ENCODE measurements at places on chromosomes 1 and 21.

DNA sequence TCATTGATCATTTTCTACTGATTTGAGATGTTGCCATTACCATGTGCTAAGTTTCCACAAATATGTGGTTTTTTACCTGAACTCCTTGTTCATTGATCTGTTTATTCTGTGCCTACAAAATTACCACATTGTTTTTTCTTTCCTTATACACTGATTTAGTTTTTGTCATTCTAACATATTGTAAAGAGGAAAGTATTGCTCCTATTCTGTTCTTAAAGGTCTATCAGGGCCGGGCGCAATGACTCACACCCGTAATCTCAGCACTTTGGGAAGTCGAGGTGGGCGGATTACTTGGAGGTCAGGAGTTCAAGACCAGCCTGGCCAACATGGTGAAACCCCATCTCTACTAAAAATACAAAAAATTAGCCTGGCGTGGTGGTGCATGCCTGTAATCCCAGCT, 75.1 kb downstream of the CAMTA1 start:
- no peak for DNase-seq

- DNase-seq, result no peak
These were observed 49.7 kb downstream of the AHDC1 start for GRCh38 chr1:27554293-27554692.

DNA sequence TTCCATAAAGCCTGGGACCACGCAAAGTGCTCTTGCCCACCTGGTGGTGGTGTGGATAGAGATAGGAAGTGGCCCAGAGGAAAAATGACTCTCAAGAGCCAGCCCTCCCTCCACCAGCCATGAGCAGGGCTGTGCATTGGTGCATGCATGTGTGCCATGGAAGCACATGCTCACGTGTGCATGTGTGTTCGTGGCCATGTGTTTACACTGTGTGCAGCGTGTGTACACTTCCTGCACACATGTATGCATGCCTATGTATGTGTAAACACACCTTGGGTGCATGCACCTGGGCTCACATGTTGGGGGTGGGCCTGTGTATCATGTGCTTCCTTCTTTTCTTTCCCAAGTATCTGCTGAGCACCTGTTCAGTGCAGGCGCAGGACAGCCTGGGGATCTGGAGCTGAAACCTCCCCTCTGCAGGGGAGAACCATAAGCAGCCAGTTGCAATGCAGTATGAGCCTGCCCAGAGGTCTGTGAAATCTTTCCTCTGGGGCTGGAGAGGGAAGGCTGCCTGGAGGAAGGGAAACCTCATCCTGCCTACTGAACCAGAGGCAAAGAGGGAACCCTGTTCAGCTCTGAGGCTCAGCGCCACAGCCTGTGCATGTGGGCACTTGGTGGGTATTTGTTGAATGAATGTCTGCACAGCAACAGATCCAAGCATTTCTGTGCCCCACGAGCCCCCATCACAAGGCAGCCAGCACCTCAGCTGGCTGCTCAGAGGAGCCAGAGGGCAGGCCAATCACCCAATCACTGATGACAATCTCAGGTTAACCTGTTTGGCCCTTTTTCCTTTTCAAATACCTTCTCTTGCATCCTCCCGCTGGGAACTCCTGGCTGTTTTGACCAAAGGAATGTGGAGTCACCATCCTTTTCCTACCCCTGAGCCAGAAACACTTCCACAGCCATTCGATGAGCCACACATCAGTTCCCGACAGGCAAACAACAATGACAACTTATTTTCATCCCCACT, 327.0 kb downstream of the NPHP4 start:
- no peak for DNase-seq

DNA sequence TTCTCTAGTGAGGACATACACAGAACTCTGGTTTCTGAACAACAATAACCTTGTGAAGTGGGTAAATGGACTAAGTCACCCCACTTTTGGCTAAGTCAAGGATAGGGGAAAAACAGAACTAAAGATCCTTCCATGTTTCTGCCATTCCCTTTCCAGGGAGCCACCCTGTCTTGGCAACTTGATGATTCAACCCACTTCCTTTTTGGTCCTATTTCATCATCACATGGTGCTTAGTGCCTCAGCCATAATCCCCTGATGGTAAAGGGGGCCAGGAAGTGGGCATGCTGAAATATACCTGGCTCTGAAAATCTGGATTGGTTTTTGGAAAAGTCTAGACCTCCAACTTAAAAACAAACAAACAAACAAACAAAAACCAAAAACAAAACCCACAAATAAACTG, 206.4 kb upstream of the FOXD3 start:
- DNase-seq, result no peak

GRCh38 chr1:61046434-61046833, 35.9 kb upstream of the NFIA start:
- DNase-seq, result no peak

GRCh38 chr1:1117469-1117831, 1.6 kb upstream of the C1orf159 start:
- DNase-seq, result no peak

- DNase-seq, result no peak
These were observed 98.7 kb downstream of the WDR4 start for GRCh38 chr21:42780617-42781016.

DNA sequence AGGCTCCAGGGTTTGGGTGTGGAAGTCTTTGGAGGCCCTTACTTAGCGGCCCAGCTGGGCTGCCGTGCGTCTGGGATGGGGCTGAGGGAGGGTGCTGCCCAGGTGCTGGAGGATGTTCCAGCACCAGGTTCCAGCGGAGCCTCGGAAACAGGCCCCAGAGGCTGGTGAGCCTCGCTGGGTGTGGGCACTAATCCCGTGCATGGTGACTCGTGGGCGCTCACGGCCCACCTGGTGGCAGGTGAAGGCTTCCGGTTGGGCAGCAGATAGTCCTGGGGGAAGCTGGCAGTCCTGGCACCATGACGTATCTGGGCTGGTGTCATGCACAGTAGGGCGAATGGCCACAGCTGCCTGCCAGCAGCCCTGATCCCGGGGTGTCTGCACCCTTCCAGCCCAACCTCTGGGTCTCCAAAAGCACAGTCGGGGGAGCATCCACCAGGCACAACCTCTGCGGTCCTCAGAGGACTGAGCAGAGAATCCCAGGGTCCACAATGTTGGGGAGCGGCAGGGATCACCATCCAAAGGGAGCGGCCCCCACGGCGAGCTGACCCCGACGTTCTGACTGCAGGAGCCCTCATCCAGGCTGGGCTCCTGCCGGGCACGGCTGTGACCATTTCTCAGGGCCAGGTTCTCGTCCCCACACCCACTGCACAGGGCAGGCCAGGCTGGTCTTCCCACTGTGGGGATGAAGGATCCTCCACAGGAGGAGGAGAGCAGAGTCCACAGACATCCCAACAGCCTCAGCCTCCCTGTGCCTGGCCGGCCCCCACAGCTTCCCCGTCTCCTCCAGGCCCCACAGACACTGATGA, 25.3 kb downstream of the FTCD start:
- no peak for DNase-seq

- DNase-seq, result peak; percentile 48
These were observed at the start of gene LDLRAP1 for GRCh38 chr1:25543425-25544242. TSS of gene LDLRAP1 (plus strand) at chr1:25543606. CDS start at chr1:25543699, 93 bp downstream.

GRCh38 chr21:43717967-43718871, 710 bp upstream of the PDXK start:
- DNase-seq, result no peak

DNA sequence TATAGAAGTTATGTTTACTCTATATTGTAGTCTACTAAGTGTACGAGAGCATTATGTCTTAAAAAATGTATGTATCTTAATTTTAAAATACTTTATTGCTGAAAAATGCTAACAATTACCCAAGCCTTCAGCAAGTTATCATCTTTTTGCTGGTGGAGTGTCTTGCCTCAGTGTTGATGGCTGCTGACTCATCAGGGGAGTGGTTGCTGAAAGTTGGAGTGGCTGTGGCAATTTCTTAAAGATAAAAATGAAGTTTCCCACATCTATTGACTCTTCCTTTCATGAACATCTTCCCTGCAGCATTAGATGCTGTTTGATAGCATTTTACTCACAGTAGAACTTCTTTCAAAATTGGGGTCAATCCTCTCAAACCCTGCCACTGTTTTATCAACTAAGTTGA, 95.8 kb downstream of the CDC7 start:
- DNase-seq, result no peak

- DNase-seq, result no peak
These were observed 184.5 kb upstream of the TMEM51 start for GRCh38 chr1:14969006-14969405.

GRCh38 chr1:202880961-202881460, 7.9 kb downstream of the RABIF start:
- DNase-seq, result no peak

- DNase-seq, result no peak
These were observed 13.7 kb downstream of the SELL start for GRCh38 chr1:169697755-169698154.

DNA sequence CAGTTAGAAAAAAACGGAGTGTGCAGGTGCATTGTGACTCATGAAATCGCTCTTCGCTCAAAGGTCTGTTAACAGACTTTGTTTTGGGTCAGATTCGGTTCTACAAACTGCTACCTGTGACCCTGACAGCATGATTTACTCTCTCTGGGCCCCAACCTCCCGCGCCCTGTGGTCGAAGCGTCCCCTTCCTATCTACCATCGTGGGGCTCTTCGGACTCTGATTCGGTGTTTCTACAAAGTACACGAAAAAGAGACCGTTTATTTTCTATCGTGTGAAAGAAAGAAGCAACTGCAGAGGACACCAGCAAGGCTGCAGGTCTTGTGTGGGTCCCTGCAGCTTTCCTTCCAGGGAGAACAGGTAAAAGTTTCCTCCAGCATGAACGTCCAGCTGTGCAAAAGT, 29.4 kb upstream of the SLC19A1 start:
- DNase-seq, result no peak

GRCh38 chr21:43816611-43817071, 27.3 kb downstream of the RRP1 start:
- no peak for DNase-seq

DNA sequence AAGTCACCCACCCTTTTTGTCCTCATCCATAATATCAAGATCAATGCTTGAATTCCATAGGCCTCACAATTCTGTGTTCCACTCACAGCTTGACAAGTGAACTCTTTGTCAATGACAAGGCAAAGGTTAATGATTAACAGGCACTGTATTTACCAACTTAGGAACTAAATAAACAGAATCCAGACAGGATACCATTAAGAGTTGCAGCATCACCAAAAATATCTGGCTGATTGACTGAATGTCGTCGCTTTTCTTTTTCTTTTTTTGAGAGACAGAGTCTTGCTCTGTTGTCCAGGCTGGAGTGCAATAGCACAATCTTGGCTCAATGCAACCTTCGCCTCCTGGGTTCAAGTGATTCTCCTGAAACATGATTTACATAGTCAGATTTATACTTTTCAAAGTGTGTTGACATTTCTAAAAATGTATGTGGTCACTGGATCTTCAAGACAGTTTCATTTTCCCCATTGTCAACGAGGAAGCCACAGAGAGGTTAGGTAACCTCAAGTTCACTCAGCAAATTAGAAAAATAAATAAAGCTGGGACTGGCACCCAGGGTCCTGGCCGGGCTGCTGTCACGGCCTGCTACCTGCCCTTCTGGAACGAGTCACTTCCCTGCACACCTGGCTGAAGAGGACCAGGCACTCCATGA, 81.0 kb downstream of the PDE9A start:
- DNase-seq, result no peak

DNA sequence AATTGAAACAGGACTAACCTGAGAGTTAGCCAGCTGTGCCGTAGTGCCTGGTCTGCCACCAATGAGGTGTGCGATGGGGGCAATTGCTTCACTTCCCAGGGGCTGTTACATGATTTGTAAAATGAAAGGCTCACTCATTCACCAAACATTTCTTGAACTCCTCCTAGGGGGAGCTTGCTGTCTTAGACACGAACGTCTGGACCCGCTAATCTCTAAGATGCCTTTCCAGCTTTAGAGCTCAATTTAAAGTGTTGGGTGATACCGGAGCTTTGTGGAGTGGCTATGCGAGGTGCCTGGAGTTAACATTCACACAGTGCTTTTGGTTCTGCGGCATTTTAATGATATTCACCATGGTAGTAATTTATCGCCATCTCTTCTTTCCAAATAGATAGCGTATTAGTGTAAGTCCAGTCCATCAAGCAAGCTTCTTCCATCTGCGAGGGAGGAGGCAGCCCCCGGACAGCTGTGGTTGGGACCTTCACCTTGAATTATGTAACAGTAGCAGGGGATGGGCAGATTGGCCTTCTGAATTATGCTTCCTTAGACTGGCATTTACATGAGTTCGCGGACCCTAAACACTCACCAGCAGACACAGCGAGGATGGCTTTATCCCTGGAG, 179.9 kb downstream of the ADSS2 start:
- DNase-seq, result no peak

GRCh38 chr1:101356604-101357443, 120.0 kb downstream of the S1PR1 start:
- no peak for DNase-seq

- peak; percentile 21 for DNase-seq
These were observed 55.0 kb downstream of the S1PR1 start for GRCh38 chr1:101291562-101292380.

DNA sequence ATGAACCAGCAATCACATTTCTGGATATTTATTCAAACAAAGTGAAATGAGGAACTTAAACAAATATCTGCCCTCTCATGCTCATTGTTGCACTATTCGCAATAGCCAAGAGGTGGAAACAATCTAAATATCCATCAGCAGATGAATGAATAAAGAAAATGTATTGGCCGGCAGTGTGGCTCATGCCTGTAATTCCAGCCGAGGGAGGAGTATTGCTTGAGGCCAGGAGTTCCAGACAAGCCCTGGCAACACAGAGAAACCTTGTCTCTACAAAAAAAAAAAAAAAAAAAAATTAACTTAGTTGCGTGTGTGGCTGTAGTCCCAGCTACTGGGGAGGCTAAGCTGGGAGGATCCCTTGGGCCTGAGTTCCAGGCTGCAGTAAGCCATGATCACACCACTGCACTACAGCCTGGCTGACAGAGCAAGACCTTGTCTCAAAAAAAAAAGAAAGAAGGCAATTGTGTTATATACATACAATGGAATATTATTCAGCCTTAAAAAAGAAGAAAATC, 191.4 kb downstream of the AKT3 start:
- DNase-seq, result no peak

DNA sequence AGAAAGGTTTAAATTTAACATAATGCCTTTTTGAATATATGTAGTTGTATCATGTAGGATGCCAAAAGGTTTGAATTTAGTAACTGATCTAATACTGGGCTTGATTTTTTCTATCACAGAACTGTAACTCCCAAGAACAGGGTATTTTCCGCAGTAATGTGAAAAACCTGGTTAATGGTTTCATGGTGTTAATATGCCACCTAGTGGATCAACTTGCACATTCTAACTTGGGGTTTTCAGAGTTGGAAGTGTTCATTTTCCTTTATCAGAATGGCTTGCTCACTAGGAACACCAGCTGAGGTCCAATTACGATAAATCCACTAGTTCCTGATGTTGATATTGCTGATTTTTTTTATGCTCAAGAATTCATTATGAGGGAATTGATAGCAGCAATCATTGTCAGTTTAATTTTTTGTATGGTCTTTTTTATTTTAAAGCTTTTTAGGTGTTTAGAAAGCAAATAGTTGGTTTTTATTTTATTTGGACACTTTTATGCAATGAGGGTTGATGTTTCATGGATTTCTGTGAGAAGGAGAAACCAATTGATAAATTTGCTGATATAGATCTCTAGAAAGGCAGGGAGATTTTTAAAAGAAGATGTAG, 157.2 kb downstream of the PLA2G4A start:
- DNase-seq, result no peak

GRCh38 chr1:5165762-5166161, 511.4 kb downstream of the AJAP1 start:
- DNase-seq, result no peak

Measured in T-helper 17 cell (primary cell).